ENCODE measurements at places on chromosomes 2 and 18.

DNA sequence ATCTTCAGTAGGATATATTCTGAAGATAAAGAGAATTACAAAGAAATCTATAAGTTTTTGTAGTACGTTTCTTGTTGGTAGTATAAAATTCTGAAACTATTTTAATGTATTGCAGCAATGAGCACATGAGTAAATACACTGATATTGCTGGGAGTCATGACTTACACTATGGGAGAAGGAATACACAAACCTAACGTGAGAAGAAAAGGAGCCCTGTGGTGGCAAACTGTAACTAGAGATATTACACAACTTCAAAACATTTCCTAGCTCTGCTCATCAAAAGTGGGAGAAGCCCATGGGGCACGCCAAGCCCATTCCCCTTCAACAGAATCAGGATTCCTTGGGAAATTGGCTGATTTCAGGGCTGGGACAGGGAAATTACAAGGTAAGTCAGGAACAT, 20.5 kb downstream of the SPIRE1 start:
- DNase-seq = no peak

- DNase-seq = no peak
These were observed at the start of gene DSC2 for GRCh38 chr18:31102025-31102684. TSS of gene DSC2 (minus strand) at chr18:31102421. CDS start at chr18:31101971, 450 bp downstream.

- DNase-seq = no peak
These were observed 749.8 kb upstream of the NRXN1 start for GRCh38 chr2:51781691-51782090.

DNA sequence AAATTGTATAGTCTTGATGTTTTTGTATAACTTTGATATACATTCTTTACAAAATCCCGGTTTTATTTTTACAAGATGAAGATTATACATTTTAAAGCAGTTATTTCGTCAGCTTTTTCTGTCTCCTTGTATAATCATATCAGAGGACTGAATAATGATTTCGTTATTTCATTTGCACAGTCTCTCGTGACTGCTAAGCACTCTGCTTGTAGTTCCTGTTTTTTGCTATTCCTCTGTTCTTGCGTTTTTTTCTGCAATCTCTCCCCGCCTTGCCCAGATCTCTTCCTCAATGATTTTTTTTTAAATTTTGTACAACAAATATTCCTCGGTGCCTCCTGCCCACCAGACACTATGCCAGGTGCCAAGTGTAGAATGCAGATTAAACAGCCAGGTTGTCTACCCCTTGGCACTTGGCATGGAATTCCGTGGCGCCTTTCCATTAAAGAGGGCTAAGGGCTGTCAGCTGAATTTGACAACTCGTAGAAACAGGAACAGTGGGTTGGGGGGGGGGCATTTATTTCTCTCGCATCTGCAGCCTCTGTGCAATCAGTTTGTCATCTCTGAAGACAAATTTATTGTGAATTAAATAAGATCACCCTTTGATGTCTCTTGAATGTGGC, 69.6 kb downstream of the KLHL29 start:
- DNase-seq = peak; percentile 25

DNA sequence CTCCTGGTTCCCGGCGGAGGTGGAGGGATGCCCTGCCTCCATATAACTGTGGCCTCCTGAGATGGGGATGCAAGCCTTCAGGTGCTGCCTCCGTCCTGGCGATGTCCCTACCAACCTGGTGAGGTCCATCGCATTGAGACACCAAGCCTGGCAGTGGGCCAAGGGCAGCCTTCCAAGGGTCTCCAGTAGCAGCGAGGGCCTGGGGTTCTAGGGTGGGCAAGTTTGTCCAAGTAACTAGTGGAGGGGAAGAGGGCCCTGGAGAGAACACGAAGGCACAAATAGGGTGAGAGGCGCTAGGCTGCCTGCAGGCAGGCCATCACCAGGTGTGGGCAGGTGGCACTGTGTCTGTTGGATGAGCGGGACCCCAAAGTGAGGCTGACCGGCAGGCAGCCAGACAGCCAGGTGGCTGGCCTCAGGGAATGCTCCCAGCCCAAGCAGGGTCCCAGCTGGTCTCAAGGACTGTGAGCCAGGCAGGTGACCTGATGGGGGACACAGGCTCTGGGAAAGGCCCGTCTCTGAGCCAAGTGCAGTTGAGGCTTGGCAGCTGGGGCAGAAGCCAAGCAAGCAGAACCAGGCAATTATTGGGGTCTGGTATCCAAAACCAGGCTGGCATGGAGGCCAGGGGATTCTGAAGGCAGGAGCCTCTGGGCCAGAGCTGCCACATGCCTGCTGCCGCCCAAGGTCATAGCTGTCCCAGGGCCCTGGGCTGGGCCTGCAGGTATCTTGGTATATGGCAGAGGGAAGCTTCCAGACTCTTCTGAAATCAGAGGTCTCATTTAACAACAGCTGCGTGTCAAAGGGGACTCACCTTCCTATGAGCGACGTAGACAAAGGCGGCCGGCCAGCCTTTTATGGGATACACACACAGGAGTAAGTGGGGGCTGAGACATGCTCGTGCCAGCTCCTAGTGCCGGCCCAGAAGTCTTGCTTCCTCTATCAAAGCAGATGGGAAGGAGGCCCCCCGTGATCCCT, 23.4 kb downstream of the RAMP1 start:
- DNase-seq = no peak

- no peak for DNase-seq
These were observed 61.2 kb downstream of the FEZ2 start for GRCh38 chr2:36536776-36537175.

DNA sequence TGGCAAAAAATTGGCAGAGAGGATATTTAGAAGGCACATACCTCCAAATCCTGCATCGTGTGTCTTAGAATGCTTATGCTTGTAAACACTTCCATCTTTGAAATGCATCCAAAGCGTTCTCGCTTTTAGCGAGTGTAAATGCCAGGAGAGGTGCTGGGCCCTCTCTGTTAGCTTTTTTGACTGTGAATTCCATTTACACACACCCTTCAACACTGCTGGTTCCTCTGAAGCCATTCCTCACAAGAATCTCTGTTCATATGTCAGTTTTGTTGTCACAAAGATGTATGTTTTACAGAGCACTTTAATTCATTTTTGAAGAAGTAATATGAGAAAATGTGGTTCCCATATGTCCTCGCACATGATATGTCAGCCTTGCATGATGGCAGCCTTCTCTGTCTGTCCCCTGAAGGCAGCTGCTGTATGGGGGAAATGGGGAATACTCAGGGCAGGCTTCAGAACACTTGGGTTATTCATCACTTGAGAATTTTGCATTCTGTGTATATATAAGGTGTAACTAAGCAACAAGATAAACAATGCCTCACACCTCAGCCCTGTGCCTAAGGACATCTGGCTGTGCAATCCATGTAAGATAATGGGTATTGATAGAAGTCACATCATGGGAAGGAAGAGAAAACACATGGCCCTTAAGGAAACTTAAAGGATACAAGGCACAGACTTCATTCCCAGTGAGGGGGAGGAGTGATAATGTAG, 52.3 kb downstream of the RAB27B start:
- DNase-seq = no peak

DNA sequence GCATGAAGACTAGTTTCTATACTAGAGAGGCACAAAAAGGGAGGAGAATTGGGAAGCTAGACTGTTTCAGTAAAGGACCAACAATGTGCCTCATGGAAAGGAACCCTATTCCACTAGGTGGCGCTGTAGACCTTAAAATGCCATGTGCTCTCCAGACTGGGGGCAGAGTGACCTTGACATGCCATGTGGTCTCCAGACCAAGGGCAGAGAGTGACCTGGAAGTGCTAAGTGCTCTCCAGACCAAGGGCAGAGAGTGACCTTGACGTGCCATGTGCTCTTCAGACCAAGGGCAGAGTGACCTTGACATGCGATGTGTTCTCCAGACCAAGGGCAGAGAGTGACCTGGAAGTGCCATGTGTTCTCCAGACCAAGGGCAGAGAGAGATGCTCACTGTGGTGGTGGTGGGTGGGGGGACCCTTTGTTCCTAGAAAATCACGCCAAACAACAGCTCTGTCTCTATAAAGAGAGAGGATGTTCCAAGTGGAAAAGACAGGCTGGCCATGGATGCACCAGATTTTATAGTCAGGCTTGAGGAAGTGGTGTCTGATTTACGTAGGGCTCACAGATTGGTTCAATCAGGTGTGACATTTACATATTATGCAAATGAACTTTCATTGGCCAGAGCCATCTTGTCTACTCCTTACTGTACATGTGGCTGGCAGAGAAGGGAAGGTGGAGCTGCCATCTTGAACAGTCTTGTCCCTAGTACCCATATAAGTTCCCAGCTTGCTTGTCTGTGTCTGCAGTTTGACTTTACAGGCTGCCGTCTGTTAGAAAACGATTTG, 344.0 kb upstream of the DDX18 start:
- DNase-seq = no peak

DNA sequence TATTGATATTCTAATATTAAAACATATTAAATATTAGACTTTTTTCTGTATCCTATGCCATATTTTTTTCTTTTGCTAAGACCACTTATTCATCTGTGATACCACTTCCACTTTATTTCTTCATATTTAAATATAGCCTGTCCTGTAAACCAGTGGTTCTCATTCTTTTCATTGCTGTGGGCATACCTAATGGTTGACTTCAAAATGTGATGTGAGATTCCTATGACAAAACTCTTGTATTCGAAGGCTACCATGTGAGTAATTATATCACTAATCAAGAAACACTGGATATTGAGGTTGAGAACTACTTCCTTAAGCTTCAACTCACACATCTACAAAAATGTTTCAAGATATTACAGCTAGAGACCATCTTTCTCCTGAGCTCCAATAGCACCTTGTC, 3.6 kb downstream of the SCRN3 start:
- no peak for DNase-seq

DNA sequence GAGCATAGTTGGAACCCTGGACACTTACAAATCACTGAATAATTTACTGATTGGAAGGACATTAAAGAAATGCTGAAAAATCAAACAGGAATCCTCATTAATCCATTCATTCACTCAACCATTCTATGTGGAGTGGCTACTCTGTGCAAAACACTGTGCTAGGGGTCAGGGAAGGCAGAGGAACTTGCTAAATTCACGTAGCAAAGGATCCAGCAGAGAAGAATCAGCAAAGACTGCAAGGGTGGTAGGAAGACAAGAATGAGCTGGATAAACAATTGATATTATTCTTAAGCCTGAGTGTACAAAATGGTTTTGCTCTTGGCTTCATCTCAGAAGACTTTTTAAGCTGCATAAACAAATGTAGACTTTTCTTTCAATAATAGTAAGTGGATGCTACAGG, 164.3 kb upstream of the CAVIN2 start:
- no peak for DNase-seq

DNA sequence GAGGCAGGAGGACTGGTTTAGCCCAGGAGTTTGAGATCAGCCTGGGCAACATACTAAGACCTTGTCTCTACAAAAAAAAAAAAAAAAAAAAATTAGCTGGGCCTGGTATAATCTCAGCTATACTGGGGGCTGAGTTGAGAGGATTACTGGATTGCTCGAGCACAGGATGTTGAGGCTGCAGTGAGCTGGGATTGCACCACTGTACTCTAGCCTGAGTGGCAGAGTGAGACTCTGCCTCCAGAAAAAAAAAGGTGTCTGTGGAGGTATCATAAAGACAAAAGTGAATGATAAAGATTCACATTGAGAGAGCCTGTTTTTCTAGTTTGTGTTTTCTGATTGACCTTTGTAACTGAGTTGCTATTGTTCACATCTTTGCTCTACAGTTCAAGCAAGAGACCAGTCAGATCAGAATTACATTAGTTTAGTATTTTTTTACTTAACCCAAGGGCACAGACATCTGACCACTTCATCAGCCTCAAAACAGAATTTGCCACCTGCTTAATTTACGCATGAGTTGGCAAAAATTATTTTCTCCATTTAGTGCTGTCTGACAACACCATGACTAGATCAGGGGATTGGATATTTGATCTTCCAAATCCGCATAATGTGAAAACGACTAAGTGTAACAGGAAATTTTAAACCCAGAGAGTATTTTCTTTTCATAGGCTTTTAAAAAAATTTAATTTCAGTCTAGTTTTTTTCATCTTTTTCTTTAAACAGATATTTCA, 271.0 kb downstream of the TGIF1 start:
- DNase-seq = no peak

- DNase-seq = no peak
These were observed 11.1 kb downstream of the CHRNA1 start for GRCh38 chr2:174753038-174753633.

DNA sequence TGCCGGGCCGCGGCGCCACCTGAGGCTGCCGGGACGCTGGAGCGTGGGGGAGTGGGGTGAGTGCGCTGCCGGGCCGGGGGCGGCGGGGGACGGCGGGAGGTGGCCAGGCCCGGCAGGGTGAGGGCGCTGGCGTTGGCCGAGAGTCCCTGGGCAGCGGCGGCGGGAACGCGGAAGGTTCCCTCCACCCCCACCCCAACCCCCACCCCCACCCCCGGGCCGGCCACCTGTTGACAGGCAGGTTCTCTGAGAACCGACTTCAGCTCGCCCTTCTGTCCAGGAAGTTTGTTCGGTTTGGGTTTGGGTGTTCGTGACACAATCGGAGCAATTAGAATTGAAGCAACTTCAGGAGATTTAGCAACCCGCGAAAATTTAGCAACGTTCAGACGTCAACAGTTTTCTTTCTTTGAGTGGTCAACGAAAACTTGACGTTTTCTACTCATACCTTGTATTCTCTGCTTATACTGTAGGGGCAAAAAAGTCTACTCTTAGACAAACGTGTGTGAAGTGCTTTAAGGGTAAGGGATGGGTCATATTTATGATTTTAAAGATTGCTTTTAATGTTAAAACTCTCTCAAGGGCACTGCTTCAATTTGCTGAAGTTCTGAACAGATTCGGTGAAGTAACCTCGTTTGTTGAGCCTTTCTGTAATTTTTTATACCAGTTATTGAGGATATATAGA, 9.3 kb downstream of the OTX1 start:
- DNase-seq = no peak

GRCh38 chr2:237572021-237572741, 5.8 kb downstream of the PRLH start:
- DNase-seq = peak; percentile 97

- DNase-seq = no peak
These were observed 256.7 kb downstream of the CAMKMT start for GRCh38 chr2:44618251-44619023.

DNA sequence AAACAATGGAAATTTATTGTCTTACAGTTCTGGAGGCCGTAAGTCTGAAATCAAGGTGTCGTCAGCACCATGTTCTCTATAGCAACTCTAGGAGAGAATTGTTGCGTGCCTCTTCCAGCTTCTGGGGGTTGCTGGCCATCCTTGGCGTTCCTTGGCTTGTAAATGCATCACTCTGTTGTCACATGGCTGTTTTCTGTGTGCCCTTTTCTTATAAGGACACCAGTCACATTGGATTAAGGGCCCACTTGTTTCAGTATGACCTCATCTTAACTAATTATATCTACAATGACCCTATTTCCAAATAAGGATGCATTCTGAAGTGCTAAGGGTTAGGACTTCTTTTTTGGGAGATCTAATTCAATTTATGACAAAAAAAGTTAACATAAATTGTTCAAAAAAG, 1.4 kb upstream of the PLEK start:
- DNase-seq = no peak

GRCh38 chr2:160207271-160207670, 7.2 kb upstream of the ITGB6 start:
- DNase-seq = no peak

Data from osteocyte (in vitro differentiated cells).